ENCODE measurements at places on chromosomes 5 and 9.

GRCh38 chr5:147963948-147964693 is 57.8 kb upstream of the C5orf46 start:
- no peak for DNase-seq

DNA sequence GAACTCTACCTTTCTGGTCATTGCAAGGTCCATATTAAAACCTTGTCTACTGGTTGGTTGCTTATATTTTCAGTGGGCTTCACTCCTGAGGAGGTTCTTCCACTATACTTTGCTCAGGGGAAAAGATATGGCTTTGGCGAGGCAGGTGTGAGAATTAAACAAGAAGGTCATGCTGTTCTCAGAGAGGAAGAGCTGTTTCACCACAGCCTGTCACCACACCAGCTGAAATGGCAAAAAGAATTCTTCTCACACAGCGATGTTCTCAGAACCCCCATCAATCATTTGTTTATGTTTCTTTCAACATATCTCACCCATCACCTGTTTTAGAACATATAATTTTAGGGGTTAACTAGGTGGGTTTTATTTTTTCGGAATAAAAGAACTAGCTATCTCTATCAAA is 38.6 kb downstream of the CAPSL start:
- no peak for DNase-seq

- no peak for DNase-seq
Observed at GRCh38 chr9:8052991-8053390, 253.4 kb upstream of the DMAC1 start.

GRCh38 chr5:156892223-156892622 is 42.1 kb downstream of the PPP1R2B start:
- DNase-seq, result no peak

- no peak for DNase-seq
Observed at GRCh38 chr5:94347130-94347529, 271.3 kb downstream of the KIAA0825 start.

- DNase-seq, result no peak
Observed at GRCh38 chr9:130994135-130995085, 14.6 kb upstream of the LAMC3 start.

DNA sequence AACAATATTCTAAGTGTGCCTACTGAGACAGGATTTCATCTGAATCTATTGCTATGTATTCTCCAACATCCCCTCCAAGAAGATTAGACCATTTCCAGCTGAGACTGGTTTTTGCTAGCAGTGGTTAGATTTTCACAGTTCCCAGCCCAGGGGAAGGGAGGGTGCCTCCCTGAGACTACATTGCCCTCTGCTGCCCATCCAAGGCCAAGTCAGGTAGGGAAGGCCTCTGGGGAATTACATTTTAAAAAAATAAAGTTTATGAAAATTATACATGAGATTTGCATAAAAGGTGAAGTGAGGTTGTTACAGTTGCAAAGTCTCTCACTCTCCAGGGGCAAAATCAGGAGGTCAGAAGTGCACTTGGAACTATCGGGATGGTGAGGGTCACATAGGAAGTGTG is 28.0 kb upstream of the SYK start:
- DNase-seq, result no peak
